B cell (primary cell): ENCODE measurements at places on chromosomes 11 and 22. TPM values are rescaled to one million over a fixed set of nuclear protein-coding genes. Genes with fewer than 3 reads are reported as not detected.
A peak's percentile ranks its signal among the peaks of the same experiment; 100 is the strongest.

DNA sequence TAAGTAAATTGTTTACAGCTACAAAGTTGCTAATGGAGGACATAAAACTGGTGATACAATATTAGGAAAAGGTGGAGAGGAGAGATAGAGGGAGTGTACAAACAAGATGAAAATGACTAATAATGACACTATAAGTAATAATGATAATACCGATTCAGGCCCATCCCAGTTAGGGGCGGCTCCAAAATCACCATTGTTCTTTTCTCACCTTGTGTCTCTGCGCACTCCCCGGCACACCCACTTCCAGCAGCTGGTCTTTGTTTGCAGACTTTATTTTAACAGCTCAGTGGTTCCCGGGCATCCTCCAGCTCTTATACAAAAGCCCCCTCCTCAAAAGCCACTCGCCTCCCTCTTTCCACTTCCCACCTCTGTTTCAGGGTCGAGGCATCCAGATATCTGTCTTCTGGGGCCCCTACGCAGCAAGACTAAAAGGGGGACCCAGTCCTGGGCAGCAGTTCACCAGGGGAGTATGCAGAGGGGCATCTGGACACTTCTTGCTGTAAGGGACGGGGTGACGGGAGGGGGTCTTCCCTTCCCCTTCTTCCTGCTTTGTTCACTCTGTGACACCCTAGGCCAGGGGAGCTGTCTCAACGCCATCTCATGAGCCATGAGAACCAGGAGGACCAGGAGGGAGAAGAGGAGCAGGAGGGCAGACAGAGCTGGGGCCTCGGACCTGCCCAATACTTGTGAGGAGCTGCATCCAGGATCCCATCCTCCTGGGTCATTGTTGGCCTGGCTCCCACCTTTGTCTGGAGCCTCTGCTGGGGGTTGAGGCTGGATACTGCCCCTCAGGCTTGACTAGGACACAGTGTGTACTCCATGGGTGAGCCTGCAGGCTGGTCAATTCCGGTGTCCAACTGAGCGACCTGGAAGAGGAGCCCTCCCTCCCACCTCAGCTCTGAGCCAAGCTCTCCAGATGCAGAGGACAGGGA is 2.7 kb downstream of the APOL2 start:
- no peak for DNase-seq

ACP2 gene
- 23.5 and 29.5 TPM in 2 replicates for total RNA-seq

DNA sequence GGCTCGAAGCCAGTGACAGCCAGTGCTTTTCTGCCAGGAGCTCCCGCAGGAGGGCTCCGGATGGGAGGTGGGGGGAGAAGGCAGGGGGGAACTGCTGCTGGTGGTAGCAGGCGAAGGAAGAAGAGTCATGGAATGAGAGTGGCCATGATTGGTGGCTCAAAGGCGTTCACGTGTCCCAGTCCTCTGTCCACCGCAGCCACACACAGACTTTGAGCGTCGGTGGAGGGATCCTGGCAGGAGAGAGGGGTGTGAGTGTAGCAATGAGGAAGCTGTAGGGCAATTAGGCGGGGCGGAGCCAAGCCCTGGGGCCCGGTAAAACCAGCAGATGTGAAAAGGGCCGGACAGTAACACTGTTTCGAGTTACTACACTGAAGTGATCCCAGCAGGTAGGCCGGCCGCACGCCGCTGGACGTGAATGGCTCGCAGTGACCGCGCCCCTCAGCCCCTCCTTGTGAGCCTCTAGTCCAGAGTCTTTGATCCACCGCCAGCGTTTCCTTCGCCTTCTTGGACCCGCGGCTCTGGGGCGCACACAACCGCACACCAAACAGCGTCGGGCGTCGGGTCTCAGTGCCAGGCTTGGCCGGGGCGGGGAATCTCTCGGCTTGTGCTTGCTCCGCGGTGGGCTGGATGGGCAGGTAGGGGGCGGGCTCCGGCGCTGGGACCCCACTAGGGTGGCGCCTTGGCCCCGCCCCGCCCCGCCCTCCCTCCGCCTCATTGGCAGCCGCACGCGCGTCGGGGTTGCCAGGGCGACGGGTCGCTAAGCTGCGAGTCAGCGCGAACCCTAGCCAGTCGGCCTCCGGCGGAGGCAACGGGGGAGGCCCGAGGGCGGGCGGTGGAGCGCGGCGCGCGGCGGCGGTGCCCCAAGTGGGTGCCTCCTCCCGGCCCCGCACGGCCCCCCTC is at the start of gene LRRC10B:
LRRC10B (plus strand) TSS at position 788 of the 900 bp plus-strand sequence. CDS start 250 bp downstream, outside the sequence.
- peak; percentile 45 for DNase-seq

NAT10 gene
- 73.5 and 74.5 TPM in 2 replicates for total RNA-seq

PKDREJ gene
- total RNA-seq = not detected in 2 replicates

- no peak for DNase-seq
Measured at GRCh38 chr11:40384991-40385390, 1074.5 kb downstream of the LRRC4C start.

CCDC157 gene
- 3.6 and 5.4 TPM in 2 replicates for total RNA-seq
